Activated CD4-positive, CD25-positive, alpha-beta regulatory T cell (primary cell): ENCODE measurements at places on chromosomes 3 and 15.

DNA sequence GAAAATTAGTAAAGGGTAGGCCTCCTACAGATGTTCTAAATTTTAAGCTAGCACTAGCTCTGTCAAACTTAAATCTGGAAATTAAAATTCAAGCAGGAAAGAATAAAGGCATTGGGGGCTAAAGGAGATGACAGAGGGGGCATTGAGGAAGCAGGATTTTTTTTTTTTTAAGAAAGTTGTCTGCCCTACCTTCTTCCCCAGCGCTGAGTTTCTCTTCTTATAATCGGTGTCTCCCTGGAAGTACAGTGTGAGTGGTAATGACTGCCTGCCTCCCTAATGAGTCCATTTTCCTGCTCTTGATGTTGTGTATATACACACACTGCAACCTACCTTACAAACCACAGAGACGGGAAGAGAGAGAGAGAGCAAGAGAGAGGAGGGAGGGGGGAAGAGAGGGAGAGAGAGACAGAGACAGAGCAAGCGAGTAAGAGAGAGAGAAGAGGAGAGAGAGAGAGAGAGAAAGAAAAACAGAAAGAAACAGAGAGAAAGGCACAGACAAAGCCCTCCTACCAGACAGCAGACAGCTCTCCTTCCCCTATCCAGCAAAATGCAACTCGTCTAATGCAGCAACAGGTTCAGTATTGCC is 47.0 kb downstream of the ZBTB20 start:
- DNase-seq, result no peak

GRCh38 chr3:128064962-128065361 is 12.7 kb downstream of the SEC61A1 start:
- DNase-seq, result no peak

- DNase-seq, result no peak
Observed at GRCh38 chr3:124412644-124413043, 317.6 kb upstream of the UMPS start.

DNA sequence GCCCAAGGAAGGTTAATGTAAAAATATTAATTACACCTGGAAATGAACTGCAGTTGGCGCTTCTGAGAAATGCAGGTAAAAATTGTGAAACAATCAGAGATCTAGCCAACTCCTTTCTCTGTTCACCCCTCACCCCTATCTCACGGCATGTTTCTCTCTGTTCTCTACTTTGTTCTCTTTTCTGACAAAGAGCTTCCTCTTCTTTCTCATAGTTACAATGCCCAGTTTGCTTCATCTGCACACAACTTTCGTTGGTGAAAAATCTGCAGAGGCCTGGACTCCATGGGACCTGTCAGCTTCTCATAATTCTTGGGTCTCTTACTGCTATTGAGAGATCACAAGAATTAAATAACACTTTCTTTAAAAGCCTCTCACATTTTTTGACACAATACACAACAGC is 212.9 kb upstream of the LRRN1 start:
- no peak for DNase-seq

GRCh38 chr3:195807681-195808121 is 4.0 kb downstream of the MUC4 start:
- no peak for DNase-seq

DNA sequence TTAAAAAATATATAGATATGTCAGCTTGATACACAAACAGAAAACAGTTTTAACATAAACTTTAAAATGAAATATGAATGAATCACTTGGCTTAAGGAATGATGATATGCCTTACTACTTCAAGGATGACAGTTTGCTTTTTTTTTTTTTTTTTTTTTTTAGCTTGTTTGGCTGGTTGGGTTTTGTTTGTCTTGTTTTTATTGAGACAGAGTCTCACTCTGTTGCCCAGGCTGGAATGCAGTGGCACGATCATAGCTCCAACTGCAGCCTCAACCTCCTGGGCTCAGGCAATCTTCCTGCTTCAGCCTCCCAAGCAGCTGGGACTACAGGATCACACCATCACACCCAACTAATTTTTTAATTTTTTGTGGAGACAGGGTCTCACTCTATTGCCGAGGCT is 14.5 kb downstream of the LRRC2 start:
- DNase-seq, result no peak

DNA sequence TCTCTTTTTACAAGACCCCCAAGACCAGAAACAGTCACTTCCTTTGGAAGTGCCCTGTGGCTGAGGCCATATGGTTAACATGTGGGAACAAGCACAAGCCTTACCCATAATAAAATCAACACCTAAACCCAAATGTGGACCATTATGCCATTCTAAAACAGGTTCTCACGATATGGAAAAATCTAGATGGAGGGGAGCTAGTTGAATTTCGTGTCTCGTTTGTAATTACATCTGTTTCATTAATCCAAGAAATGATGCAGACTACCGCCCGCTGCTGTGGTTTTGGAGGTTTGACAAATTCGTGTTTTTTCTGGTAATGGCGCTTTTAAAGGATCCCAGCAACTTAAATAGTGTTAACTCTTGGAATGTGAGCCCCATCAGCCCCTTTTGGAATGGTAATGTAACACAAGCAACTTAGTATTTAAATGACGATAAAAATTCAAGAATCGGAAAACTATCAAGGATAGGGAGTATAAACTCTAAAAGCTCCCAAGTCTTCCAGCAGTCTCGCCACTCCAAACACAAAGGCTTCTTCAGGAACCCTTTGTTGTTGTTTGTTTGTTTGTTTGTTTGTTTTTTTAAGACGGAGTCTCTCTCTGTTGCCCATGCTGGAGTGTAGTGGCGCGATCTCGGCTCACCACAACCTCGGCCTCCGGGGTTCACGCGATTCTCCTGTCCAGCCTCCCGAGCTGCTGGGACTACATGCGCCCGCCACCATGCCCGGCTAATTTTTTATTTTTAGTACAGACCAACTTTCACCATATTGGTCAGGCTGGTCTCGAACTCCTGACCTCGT is 1.1 kb downstream of the CNBP start:
- no peak for DNase-seq

GRCh38 chr3:143843587-143843986 is 4.7 kb downstream of the SLC9A9 start:
- no peak for DNase-seq

GRCh38 chr3:14253022-14253706 is 74.5 kb downstream of the LSM3 start:
- DNase-seq, result no peak

DNA sequence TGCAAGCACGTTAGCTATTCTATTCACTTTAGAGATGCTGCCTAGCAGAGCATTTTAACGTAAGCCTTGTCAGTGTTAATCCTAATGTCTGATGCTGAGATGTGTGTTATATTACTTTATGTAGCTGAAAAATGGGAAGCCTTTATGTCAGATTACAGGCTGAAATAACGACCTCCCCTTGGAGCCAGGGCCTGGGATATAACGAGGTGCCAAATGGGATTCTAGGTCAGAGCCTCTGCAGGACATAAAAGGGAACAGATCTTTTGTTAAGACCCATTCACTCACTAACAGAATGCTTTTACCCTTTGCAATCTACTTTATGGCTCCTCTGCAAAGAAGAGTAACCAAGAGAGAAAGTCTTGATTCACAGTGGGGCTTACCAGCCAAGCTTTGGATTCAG is 815.5 kb upstream of the CFAP20DC start:
- no peak for DNase-seq

DNA sequence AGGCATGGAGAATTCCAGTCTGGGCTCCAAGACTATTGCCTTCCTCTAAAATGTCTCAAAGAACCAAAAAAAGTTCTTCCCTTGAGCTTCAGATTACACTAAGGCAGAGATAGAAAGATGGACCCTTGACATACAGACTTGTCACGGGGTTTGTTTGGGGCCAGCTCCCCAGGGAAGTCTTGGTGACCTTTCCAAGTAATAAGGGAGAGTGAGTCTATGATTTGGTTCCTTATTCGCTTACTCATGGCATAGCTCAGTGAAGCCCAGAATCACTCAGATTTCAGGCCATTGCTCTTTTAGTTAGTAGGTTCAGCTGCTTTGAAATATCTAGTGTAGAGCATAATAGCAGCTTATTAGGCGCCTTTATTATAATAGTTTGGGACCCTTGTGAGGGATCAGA is 90.3 kb downstream of the PLCL2 start:
- DNase-seq, result no peak

DNA sequence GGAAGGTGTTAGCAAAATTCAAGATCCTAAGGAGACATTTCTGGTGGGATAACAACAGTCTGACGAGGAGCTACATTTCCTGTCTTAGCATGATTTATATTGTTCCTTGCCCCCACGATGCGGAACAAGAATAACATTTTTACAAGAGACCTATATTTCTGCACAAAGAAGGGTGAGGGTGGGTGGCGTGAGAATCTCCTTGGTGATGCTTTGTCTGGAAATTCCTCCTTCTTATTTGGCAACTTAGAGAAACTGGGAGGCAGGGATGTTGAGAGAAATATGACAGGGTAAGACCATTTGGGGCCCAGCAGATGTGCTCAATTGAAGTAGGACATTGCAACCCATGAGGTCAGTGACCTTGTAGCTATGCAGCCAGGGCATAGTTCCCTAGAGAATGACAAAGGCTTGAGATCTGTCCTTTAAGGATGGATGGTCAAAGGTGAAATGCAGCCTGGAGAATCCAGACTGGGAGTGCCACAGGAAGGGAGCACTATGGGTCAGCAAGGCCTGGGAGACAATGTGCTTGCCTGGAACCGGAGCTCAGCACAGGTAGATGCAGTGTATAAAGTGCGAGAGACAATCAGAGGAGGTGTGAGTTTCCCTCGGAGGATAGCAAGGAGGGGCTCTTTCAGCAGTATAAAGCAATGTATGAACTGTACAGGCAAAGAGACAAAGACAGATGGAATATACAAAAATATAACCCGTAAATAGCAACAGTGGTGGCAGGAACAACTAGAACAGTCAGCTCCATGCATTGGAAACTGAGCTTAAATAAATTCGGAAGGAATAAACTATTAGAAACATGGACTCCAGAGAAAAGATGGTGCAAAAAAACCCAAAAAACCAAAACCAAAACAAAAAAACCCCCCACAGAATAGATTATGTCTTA is 317.6 kb upstream of the TBL1XR1 start:
- no peak for DNase-seq

GRCh38 chr3:139979991-139980390 is 45.0 kb downstream of the CLSTN2 start:
- no peak for DNase-seq

GRCh38 chr3:89955156-89955555 is 847.7 kb downstream of the EPHA3 start:
- DNase-seq, result no peak

GRCh38 chr15:48413304-48413703 is 82.1 kb downstream of the DUT start:
- no peak for DNase-seq

DNA sequence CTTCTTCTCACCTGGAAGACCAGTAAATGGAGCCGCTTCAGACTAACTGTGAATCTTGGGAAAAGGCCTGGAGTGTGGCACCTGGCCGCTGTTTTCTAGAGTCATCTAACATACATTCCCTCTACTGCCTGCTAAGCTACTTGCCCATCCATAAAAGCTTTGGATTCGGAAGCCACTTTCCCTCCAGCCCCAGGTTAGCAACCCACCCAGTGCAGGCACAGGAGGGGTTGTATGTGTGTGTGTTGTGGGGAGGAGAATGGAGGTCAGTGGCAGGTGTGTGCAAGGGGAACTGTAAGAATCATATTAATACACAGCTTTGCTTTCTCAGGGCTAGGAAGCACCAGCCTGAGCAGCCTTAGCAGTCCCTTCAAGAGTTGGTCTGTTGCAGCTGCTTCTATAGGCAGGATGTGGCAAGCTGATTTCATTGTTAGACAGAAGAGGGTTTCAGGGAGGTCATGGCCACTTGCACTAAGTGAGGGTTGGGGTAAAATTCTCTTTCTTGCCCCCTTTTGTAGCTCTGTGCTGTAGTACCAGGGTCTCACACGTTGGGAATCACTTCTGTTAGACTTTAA is 8.9 kb downstream of the NSUN3 start:
- DNase-seq, result no peak

DNA sequence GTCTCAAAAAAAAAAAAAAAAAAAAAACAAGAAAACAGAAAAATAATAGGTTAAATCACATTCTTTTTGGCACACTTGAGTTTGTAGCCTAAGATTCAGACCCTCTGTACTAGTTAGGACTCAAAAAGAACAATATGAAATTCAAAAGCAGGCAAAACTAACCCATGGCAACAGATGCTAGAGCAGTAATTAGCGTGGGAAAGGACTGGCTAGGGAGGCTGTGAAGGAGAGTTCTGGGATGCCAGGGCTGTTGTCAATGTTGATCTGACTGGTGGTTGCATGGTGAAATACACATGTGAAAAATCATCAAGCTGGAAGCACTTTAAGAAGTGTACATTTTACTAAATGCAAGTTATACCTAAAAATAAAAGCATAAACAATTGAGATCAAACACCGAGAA is 35.6 kb downstream of the KLHL6 start:
- DNase-seq, result no peak

- no peak for DNase-seq
Observed at GRCh38 chr3:196340466-196340865, 2.3 kb upstream of the TM4SF19 start.

DNA sequence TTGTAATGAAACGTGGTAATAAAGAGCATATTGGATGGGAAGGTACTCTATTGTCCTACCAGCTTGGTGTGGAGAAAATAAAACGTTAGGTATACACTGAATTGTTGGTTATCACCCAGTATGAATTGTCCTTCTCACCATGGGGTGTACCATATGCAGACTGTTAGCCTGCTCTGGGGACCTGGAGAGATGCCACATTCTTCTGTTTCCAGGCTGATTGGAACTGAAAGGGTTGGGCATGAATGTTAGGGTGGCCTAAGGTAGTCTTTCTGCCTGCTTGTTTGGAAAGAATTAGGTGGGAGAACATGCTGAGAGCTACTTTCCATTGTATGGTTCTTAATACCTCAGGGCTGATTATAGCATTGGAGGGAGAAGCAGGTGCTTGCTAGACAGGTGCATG is 340.6 kb downstream of the PTPRG start:
- no peak for DNase-seq

GRCh38 chr3:143158014-143158988 is 38.7 kb downstream of the CHST2 start:
- DNase-seq, result no peak

- no peak for DNase-seq
Observed at GRCh38 chr3:134931045-134931785, 136.2 kb downstream of the EPHB1 start.

DNA sequence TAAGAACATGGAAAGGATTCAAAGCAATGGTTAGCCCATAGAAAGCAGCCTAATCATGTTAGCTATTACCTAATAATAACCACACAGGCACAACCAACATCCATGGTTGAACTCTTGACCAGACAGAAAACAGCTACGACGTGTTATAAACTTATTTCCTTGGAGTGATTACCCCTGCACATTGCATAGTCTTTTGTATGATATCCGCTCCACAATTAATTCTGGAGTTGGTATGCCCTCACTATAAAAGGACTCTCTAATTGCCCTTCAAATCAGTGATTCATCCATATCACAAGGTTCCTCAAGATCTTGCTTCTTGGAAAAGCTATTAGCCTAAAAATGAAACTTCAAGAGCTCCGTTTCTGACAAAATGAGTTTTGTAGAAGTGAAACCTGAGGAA is 117.9 kb downstream of the SYNPR start:
- DNase-seq, result no peak

GRCh38 chr3:182794455-182795388 is 1.4 kb downstream of the ATP11B start:
- no peak for DNase-seq

- no peak for DNase-seq
Observed at GRCh38 chr3:119829420-119829819, 47.5 kb downstream of the NR1I2 start.

- no peak for DNase-seq
Observed at GRCh38 chr3:50381383-50381782, 22.1 kb upstream of the TMEM115 start.

- DNase-seq, result no peak
Observed at GRCh38 chr15:74411686-74412085, 22.1 kb downstream of the SEMA7A start.

- DNase-seq, result no peak
Observed at GRCh38 chr3:147616998-147617619, 207.9 kb downstream of the ZIC1 start.

- no peak for DNase-seq
Observed at GRCh38 chr3:125179143-125179883, 33.2 kb downstream of the SLC12A8 start.
